H1 (cell line): ENCODE measurements at places on chromosomes 3 and 15. TPM values are rescaled to one million over a fixed set of nuclear protein-coding genes. Genes with fewer than 3 reads are reported as not detected.

The C2CD4A gene
- not detected in 2 replicates for polyA plus RNA-seq

The SLC2A2 gene
- not detected in 2 replicates for polyA plus RNA-seq

The CLDN16 gene
- polyA plus RNA-seq = 0.02 TPM in 1 of 2 replicates, not detected in the other

The MAPKAPK3 gene
- polyA plus RNA-seq = 87.9 and 99.8 TPM in 2 replicates

The CHST2 gene
- 3.2 and 5.1 TPM in 2 replicates for polyA plus RNA-seq

The NR2F2 gene
- polyA plus RNA-seq = 0.03 and 0.14 TPM in 2 replicates

The PLIN1 gene
- 0.33 and 0.41 TPM in 2 replicates for polyA plus RNA-seq

The CCDC54 gene
- polyA plus RNA-seq = not detected in 2 replicates

The LSAMP gene
- polyA plus RNA-seq = 1.8 and 2.0 TPM in 2 replicates

The FBXO45 gene
- polyA plus RNA-seq = 3.4 and 5.2 TPM in 2 replicates

The CASR gene
- 0.28 and 0.36 TPM in 2 replicates for polyA plus RNA-seq

The ISL2 gene
- polyA plus RNA-seq = 0.32 and 0.82 TPM in 2 replicates

The EXOG gene
- polyA plus RNA-seq = 5.1 and 7.2 TPM in 2 replicates

The LRRN1 gene
- 128 and 159 TPM in 2 replicates for polyA plus RNA-seq

The TMEM207 gene
- polyA plus RNA-seq = not detected in 2 replicates

The ACTR8 gene
- 5.9 and 8.3 TPM in 2 replicates for polyA plus RNA-seq

The SLITRK3 gene
- 0.71 and 1.1 TPM in 2 replicates for polyA plus RNA-seq
